ENCODE measurements at places on chromosomes 3 and 15. TPM values are rescaled to one million over a fixed set of nuclear protein-coding genes. Genes with fewer than 3 reads are reported as not detected.

The RTP1 gene
- not detected for total RNA-seq

DNA sequence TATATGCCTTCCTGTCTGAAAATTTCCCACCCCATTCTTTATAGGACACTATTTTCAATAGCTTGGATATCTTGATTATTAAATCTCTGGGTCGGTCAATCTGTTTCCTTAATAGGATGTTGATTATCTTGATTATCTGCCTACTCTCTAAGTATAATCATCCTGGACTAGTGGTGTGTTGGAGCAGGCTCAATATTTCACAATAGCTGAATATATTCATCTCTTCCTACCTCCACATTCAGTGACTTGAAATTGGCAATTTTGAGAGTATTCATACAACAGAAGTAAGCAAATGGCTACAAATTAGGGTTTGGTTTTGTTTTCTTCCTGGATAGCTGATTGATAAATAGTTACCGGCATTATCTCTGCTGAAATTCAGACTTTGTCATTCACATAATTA lies 1162.6 kb downstream of the ROBO1 start:
- no peaks in the 10 kb centered on the region for H3K4me1 ChIP-seq
- no peak overlapping the region for H3K4me3 ChIP-seq
- H3K27ac ChIP-seq = no peak overlapping the region
- no peak for DNase-seq

The TIMP4 gene
- 10.2 TPM for total RNA-seq

GRCh38 chr3:41352510-41352909 lies 153.2 kb downstream of the CTNNB1 start:
- H3K4me1 ChIP-seq = no peaks in the 10 kb centered on the region
- no peak for DNase-seq
- H3K4me3 ChIP-seq = no peak overlapping the region
- H3K27ac ChIP-seq = no peak overlapping the region
- no peaks in the 10 kb centered on the region for H3K27me3 ChIP-seq

DNA sequence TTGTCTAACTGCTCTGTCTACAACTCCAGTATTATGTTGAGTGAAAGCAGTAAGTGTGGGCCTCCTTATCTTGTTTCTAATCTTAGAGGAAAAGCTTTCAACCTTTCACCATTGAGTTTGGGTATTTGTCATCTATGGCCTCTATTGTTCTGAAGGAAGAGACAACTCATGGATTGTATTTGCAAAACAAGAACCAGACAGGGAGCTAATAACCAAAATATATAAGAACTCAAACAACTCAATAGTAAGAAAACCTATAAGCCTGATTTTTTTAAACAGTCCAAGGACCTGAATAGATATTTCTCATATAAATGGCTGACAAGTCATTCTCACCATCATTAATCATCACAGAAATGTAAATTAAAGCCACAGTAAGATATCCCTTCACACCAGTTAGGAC lies 113.0 kb downstream of the TAFA4 start:
- no peak overlapping the region for H3K27ac ChIP-seq
- no peaks in the 10 kb centered on the region for H3K4me1 ChIP-seq
- no peaks in the 10 kb centered on the region for H3K36me3 ChIP-seq
- no peaks in the 10 kb centered on the region for H3K27me3 ChIP-seq

- no peak overlapping the region for H3K4me3 ChIP-seq
- H3K27me3 ChIP-seq = peaks cover 100% of the 10 kb centered on the region
- H3K27ac ChIP-seq = no peak overlapping the region
- no peak for DNase-seq
- no peaks in the 10 kb centered on the region for H3K36me3 ChIP-seq
- peaks cover 9% of the 10 kb centered on the region for H3K4me1 ChIP-seq
Observed at GRCh38 chr3:181721046-181721875, 9.5 kb downstream of the SOX2 start.

DNA sequence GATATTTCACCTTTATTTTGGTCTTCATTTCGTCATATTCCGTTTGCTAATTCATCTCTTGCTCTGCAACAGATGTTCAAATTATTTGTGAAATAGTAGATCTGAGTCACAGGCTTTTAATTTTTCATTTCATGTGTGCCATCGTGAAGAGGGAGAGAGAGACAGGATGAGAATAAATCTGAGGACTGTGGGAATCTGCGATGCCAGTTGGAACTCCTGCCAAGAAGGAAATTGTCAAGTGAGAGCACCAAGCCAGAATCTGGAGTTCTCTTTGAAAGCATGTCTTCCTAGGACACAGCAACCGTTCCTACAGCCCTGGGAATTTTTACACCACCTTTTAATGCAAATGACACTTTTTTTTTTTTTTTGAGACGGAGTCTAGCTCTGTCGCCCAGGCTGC lies 48.8 kb downstream of the NSMCE3 start:
- no peak overlapping the region for H3K27ac ChIP-seq
- H3K4me1 ChIP-seq = no peaks in the 10 kb centered on the region
- no peaks in the 10 kb centered on the region for H3K27me3 ChIP-seq
- H3K4me3 ChIP-seq = no peak overlapping the region
- DNase-seq = no peak
- H3K36me3 ChIP-seq = no peaks in the 10 kb centered on the region

DNA sequence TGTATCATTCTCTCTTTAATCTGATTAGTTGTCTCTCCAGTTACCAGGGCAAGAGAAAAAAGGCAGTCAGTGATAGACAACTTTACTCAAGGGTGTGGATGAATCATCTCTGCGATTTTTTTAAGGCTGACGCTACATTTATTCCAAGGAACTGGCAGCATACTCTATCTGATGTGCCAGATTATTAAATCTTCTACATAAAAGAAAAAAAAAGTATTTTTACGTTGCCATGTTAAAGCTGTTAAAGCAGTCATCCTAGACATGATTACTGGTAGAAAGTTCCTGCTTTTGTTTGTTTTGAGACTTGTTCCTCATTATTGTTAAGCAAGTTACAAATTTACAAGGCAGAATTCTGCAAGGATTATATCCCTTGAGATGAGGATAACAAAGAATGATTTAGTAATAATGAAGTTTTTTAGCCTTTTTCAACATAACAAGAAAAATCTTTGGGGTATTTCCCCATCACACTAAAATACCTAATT lies 121.7 kb downstream of the CBLB start:
- no peak for DNase-seq
- no peak overlapping the region for H3K27ac ChIP-seq
- no peaks in the 10 kb centered on the region for H3K36me3 ChIP-seq
- H3K4me1 ChIP-seq = peaks cover 29% of the 10 kb centered on the region
- no peak overlapping the region for H3K4me3 ChIP-seq

The KLHL40 gene
- not detected for total RNA-seq

GRCh38 chr3:102124704-102125103 lies 275.4 kb downstream of the NFKBIZ start:
- H3K4me1 ChIP-seq = peaks cover 5% of the 10 kb centered on the region
- H3K36me3 ChIP-seq = no peaks in the 10 kb centered on the region
- H3K27me3 ChIP-seq = no peaks in the 10 kb centered on the region
- DNase-seq = no peak
- H3K4me3 ChIP-seq = no peak overlapping the region

Measured in sigmoid colon (tissue), 7 donors.